ENCODE measurements at places on chromosomes 2 and 18. TPM values are rescaled to one million over a fixed set of nuclear protein-coding genes. Genes with fewer than 3 reads are reported as not detected.

- DNase-seq, result no peak
Measured at GRCh38 chr2:110858135-110858725, 125.9 kb downstream of the ACOXL start.

DNA sequence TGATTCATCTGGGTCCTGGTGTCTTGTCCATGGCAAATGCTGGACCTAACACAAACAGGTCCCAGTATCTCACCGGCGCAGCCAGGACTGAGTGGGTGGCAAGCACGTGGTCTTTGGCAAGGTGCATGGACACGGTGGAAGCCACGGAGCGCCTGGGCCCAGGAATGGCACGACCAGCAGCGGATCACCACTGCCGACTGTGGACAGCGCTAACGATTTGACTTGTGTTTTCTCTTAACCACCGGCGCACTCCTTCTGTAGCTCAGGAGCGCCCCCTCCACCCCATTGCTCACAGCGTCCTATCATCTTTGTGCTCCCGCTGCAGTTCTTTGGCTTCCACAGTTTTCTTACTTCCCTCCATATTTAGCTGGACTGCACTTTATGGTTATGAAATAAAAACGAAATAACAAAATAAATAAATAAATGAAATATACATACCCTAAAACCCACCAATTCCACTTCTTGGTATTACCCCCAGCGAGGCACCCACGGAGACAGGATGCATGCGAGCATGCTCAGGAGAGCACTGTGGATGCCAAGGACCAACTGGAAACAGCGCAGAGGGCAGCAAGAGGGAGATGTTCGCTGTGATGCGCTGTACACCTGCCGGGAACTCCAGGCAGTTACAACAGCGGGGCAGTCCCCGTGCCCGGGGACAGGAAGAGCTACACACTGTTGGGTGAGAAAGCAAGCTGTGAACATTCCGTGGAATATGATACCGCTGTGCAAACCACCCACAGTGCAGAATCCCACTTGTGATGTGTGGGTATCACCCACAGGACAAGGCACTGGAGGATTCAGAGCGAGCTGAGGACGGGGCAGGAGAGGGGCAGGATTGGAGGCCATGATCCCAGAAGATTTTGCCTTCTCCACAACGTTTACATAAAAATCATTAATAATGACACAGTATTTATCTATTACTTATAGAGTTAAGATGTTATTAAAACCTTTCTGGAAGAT is 7.0 kb upstream of the CIDEA start:
- DNase-seq, result peak; percentile 37

GRCh38 chr2:65708086-65708485 is 275.7 kb upstream of the SPRED2 start:
- no peak for DNase-seq

DNA sequence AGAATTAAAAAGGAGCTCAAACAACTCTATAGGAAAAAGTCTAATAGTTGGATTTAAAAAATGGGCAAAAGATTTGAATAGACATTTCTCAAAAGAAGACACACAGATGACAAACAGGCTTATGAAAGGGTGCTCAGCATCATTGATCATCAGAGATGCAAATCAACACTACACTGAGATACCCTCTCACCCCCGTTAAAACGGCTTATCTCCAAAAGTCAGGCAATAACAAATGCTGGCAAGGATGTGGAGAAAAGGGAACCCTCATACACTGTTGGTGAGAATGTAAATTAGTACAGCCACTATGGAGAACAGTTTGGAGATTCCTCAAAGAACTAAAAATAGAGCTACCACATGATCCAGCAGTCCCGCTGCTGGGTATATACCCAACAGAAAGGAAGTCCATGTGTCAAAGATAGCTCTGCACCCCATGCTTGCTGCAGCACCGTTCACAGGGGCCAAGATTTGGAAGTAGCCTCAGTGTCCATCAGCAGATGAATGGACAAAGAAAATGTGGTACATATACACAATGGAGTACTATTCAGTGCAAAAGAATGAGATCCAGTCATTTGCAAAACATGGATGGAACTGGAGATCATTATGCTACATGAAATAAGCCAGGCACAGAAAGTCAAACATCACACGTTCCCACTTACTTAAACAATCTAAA is 46.7 kb upstream of the B3GNT7 start:
- no peak for DNase-seq

DNA sequence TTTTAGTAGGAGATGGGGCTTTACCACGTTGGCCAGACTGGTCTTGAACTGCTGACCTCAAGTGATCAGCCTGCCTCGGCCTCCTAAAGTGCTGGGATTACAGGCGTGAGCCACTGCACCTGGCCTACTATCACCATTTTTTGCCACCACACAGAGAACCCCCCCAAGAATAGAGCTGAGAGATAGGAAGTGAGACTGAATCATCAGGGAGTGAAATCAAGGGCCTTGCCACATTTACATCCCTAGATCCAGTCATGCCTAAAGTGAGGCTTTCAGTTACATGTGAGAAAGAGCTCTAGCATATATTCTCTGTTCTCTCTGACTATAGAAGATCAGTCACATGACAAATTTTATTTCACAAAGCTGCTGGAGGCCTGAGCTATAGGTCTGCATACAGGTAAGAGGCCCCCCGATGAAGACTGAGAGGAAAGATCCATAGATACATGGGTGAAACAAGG is 28.0 kb upstream of the KCMF1 start:
- DNase-seq, result no peak

DNA sequence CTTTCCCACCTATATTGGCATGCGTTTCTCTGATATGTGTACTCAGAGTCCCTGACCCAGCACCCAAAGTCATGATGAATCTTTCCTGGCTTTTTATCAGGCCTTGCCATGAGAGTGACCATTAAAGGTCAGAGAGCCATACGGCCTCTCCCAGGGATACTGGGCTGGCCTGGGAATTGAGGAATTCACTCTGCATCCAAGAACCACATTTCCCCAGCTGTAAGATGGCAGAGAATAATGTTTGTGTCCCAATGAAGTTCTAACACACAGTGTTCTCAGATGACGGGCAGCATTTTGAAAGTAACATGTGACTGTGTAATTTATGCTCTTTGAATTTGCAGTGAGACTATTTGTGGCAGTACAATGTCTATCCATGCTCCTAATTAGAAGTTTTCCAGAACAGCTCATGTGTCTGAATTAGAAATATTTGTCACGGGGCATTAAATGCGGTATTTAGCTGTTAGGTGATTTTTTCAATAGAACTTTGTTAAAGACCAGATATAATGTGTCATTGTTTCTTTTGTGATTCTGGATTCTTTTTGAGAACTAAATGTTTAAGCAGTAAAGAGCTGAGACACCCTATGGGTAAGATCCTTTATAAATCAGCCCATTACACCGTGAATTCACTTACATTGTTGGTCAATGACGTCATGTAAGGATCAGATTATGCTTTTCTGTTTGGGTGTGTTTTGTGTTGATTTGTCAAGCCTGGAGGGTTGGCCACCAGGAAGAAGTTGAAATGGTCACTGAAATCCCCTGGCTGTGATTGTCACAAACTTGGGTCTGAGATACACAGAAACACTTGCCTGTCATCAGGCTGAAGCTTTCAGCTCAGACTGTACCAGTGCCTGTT is 7.3 kb upstream of the SLC3A1 start:
- no peak for DNase-seq

GRCh38 chr2:204986641-204987040 is 441.4 kb downstream of the PARD3B start:
- DNase-seq, result no peak

DNA sequence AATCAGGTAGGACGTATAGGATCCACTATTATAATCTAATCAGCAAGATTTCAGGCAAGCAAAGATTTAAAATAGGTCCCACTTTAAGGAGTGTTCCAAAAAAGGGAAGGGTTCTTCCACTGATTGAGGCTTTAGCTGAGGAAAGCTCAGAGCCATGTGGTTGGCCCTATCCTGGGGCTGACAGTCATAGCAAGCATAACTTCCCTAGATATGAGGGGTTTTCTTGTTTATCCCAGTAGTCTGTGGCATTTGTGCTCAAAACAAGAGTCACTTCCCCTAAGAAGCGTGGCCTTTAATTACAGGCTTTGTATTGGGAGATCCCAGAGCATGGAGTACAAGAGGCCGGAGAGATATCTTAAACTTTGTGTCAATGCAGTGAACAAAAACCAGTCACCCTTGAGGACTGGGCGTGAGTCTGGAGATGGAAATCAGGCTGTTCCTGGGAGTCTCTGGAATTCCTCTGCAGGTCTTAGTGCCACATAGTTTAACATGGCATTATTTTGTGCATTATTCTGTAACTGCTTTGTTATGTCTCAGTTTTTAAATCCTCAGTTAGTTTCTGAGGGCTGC is 136.9 kb upstream of the FBXO11 start:
- DNase-seq, result no peak

GRCh38 chr2:179422037-179422643 is 157.5 kb upstream of the SESTD1 start:
- DNase-seq, result peak; percentile 68

GRCh38 chr2:73935641-73936040 is 9.0 kb downstream of the DGUOK start:
- peak; percentile 20 for DNase-seq

- peak; percentile 30 for DNase-seq
Measured at GRCh38 chr2:99067871-99068625, 73.5 kb upstream of the C2orf15 start.

GRCh38 chr18:3245185-3245564 is 2.4 kb upstream of the MYL12A start:
- DNase-seq, result no peak

GRCh38 chr2:161241894-161242293 is 66.3 kb upstream of the PSMD14 start:
- no peak for DNase-seq

The TUBA4B gene
- total RNA-seq, result not detected

- no peak for DNase-seq
Measured at GRCh38 chr2:19785447-19785846, 116.3 kb downstream of the TTC32 start.

The TCF4 gene
- 374 TPM for total RNA-seq

The C2orf66 gene
- 0.27 TPM for total RNA-seq

- DNase-seq, result no peak
Measured at GRCh38 chr2:5736886-5737285, 44.7 kb downstream of the SOX11 start.

GRCh38 chr2:145374165-145374564 is 854.2 kb upstream of the ZEB2 start:
- peak; percentile 13 for DNase-seq

- no peak for DNase-seq
Measured at GRCh38 chr2:10951558-10952414, 40.1 kb downstream of the KCNF1 start.

The FEV gene
- total RNA-seq, result not detected

GRCh38 chr2:174328114-174328960 is 6.4 kb upstream of the SP9 start:
- no peak for DNase-seq

GRCh38 chr2:236857781-236858180 is 227.9 kb upstream of the COPS8 start:
- no peak for DNase-seq

All from endothelial cell of umbilical vein (primary cell).